ENCODE measurements at places on chromosomes 7 and 10.
A peak's percentile ranks its signal among the peaks of the same experiment; 100 is the strongest.

DNA sequence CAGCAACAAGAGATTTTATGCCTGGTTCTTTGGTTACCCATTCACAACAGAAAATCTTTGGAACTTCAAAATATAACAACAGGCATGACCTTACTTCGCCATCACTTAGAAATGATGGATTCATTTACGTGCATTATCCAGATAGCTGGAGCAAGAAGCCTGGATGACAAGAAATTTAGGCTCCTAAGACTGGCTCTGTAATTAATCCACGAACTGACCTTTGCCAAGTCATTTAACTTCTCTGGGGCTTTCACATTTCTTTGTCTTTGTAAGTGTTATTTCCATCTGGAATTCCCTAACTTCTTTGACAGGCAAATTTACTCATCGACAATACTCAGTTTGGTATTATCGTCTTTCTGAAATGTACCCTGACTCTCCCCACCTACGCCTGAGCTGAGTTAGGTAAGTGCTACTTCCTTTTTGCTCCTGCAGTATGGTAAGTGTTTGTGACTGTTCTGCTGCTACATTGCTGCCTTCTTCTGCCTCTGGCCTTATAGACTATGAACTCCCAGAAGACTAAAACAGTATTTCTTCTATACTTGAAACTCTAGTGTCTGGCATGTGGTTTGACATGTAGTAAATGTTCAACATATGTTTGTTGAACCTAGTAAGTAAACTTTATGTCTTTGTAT lies 5.5 kb upstream of the MDFIC start:
- no peak for DNase-seq

- no peak for DNase-seq
Observed at GRCh38 chr7:152180587-152180986, 155.1 kb downstream of the GALNT11 start.

DNA sequence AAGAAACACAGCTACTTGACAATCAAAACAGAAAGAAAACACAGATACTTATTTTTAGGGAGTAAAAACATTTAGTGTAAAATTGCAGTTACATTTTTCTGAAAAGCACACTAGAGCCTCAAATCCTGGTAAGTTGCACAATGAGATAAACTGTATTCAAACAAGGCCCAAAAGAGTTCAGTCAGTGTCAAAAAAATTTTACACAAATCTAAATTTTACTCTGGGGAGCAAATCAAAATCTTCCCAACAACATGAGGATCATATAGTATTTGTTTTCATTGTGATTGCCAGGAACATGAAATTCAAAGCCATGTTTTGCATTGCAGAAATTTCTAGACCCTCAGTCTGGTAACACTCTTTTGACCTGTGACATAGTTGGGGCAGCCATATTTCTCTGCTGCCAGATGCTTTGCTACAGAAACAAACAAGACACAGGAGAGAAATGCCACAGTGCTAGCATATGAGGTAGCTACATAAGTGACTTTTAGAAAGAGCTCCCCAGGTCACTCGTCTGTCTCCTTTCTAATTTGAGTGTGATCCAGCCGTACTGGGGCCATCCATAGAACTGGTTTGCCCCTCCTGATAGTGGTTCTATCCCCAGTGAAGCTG lies 49.6 kb downstream of the PDE1C start:
- DNase-seq, result peak; percentile 3

DNA sequence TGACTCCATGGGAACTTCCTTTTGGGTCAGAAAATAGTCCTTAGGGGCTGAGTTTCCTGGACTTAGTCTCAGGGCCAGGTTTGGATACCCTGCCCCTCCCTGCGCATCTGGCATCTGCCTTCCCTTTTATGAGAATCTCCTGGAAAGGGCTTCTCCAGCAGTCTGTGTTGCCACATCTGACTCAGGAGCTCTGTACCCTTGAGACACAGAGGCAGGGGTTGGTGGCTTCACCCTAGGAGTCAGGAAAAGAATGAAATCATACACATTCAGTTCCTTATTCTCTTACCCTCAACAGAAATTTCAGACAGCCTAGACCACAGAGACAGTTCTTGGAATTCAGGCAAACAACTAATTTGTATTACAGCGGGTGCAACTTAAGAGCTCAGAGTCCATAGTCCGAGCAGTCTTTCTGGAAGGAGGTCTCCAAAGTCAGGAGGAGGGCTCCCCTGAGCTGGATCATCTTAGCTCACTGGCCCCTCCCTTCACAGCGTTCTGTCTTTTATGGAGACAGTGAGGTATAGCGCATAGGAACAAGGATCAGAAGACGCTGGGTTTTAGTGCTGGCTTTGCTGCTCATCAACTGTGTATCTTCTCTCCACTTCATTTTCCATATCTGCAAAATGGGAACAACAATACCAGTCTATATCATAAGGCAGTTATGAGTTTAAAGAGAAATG lies 3.0 kb upstream of the PLAU start:
- DNase-seq, result no peak

DNA sequence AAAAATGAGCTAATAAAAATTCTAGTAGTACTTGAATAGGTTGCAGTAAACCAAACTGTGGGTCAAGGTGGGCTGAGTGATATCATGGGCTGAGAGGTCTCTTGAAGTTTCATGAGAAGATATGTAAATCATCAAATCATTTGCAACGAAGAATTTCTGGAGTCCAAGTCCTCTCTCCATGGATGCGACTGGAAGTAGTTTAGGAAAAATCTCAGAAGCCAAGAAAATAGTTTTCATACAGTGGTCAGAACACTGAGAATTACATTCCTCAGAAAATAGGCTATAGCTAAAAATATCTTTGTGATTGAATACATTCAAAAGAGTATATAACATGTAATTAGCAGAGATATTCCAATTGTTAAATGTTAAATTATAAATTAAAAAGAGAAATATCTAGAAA lies 3.6 kb upstream of the IFIT1 start:
- no peak for DNase-seq

GRCh38 chr10:124737708-124738107 lies 6.5 kb downstream of the FAM53B start:
- no peak for DNase-seq

- DNase-seq, result no peak
Observed at GRCh38 chr10:28728366-28728765, 51.0 kb downstream of the BAMBI start.

- no peak for DNase-seq
Observed at GRCh38 chr10:21720090-21720489, 186.1 kb downstream of the MLLT10 start.

- DNase-seq, result no peak
Observed at GRCh38 chr10:102153093-102153620, 968 bp downstream of the NOLC1 start.

GRCh38 chr7:134845461-134845860 lies 66.0 kb downstream of the CALD1 start:
- no peak for DNase-seq

DNA sequence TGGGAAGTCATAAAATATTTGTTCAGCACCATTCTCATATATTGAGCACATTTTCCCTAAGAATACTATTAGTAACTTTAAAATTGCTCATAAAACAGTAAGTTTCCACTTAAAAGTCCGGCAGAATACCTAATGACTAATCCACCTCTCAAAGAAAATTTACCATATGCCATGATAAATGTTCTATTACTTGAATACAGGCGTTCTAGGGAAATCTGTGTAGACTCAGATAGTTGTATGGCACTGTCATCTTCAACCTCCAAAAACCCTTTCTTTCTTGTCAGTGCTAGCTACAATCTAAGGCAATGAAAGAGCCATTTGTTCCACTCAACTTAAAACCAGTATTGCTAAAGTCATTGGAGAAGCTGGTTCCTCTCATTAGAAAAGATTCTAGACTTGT lies 7.3 kb downstream of the GPR37 start:
- no peak for DNase-seq

GRCh38 chr10:49656845-49657493 lies 22.5 kb upstream of the C10orf53 start:
- DNase-seq, result no peak

DNA sequence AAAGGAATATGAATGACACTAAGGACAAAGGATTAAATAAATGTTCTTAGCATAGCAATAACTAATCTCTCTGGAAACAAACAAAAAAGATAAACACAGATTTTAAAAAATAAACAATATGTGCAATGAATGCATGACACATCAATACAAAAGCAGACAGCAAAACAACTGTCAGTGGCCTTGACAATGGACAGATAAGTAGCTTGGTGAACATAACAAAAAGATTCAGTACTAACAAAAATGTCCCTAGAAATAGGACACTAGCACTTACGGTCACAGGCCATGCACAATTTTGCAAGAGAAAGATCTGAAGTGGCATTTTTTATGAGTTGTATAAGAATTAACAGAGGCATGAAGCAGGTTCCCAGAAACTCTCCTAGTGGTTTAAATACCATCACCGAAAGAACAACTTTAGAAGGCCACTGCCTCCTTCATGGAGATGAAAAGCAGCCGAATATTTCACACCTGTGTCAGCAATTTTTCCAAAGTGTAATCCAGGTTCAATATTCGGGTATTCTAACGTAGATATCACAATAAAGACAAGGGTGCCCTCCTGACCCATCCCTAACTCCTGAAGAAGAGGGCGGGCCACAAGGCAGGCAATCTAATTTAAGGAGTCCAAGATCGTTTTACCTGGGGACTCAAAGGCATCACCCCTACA lies 231.3 kb upstream of the MKLN1 start:
- DNase-seq, result no peak

GRCh38 chr10:16944986-16945385 lies 127.8 kb upstream of the RSU1 start:
- no peak for DNase-seq

- no peak for DNase-seq
Observed at GRCh38 chr7:101537205-101537604, 91.9 kb downstream of the MYL10 start.

DNA sequence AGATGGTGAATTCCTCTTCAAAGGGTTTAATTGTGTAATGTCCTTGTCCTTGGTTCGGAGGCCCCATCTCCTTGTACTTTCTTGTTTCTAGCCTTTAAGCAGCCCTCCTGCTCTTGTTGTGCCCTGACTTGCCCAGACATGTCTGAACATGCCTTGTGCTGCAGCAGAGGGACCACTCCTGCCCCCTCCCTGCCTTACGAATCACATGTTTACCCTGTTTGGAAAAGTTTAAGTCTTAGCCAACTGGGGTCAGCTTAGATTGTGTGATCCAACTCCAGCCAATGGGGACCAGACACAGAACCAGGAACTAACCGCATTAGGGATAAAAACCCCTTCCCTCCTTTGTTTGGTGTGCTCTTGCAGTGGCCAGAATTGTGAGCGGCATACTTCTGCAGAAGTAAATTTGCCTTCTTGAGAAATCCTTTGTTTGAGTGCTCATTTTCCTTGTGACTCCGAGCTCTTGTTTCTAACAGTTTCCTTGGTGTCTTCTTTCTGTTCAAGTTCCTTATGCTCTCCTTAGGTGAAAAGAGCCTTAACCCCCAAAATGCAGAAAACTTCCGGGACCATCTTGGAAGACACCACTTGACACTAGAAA lies 29.4 kb downstream of the CLRN3 start:
- DNase-seq, result no peak

GRCh38 chr7:139774376-139774775 lies 3.4 kb downstream of the HIPK2 start:
- peak; percentile 65 for DNase-seq

DNA sequence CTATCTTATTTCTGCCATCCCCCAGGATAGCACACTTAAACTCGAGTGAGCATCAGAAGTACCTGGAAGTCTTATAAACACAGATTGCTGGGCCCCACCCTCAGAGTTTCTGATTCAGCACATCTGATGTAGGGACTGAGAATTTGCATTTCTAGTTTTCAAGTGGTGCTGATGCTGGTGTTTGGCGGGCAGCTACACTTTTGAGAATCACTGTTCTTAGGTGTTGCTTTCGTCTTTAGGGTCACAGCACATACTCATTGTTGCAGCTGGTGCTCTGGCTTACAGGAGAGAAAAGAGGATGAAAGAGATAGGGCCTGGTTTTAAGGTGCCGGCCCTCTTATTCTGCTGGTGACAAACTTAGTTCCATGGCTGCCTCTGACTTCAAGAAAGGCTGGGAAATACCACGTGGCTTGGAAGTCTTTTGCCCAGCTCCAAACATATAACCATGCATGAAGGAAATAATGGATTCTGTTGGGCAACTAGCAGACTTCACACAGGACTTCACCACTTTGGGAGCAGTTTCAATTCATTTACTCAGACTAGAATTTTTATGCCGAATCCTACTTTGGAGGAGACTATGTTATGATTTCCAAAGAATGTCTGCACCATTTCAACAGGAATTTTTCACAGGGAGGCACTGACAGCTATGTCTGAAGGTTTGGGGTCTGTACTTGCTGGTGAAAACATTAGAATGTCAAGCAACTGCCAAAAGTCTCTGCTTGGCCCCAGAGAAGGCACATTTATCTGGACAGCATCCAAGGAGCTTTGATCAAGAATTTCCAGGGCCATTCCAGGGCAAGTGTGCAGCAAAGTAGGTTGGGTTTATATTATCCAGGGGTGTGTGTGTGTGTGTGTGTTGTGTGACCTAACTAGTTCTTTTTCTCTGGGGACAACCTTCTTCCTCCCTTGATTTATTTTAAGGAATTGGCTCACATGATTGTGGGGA lies 6.9 kb upstream of the MINDY4 start:
- peak; percentile 77 for DNase-seq

DNA sequence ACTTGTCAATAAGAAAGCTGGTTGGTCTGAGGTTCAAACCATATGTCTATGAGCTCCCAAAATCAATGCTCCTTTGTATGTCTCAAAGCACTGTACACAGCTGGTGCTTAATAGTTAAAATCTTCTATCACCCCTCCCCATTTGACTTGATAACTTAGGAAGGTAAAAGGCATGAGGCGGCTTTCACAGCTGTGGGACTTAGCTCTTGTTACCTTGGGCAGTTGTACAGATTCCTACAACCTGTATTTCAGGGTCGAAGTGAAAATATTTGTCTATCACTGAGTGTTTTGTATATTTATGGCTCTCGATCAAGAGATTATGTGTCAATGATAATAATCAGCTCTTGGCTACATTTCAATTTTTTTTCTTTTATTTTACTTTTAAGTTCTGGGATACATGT lies 992 bp upstream of the KIFBP start:
- DNase-seq, result no peak

DNA sequence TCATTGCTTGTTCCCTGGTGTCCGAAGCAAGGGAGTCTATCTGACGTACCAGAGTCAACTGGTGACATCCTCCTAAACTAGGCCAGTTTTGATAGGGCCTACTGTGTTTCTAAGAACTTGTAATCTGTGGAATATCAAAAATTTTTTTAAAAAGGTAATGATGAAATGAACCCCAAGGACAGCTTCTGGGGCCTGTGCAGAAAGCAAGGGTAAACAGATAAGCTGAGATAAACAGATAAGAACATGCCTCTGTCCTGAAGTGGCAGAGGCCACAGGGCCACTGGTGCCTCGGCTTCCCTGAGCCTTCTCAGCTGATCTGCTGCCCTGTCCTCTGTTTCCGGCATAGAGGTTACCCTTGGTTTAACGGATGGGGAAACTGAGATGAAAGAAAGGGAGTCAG lies 8.8 kb downstream of the GRK5 start:
- no peak for DNase-seq

GRCh38 chr7:139641337-139641992 lies 118.0 kb downstream of the CLEC2L start:
- no peak for DNase-seq

GRCh38 chr10:122494173-122494820 lies 32.9 kb downstream of the HTRA1 start:
- DNase-seq, result no peak

GRCh38 chr7:105779856-105780780 lies 96.3 kb downstream of the ATXN7L1 start:
- DNase-seq, result no peak

GRCh38 chr10:57706016-57706415 lies 561.7 kb downstream of the IPMK start:
- no peak for DNase-seq

Measured in fibroblast of the conjunctiva (primary cell).